ENCODE measurements at places on chromosomes 13 and 19.

- no peak for ATAC-seq
Observed at GRCh38 chr13:99961636-99962035, 9.9 kb downstream of the ZIC5 start.

DNA sequence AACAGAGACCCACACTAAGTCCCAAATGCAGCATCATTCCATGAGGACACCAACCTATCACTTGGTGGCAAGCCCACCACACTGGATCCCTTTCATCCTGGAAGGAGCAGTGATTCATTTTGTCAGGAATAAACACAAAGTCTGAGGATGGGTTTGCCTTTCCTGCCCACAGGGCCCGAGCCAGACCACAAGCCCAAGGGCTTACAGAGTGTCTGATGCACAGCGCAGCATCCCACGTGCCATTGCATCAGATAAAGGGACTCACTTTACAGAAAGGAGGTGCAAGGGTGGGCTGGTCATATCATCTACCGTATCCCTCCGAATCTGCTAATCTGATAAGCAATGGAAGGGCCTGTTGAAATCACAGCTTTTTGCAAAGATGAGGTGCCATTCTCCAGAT, 12.2 kb upstream of the KCTD15 start:
- no peak for ATAC-seq

GRCh38 chr13:65868884-65869283, 1361.3 kb downstream of the PCDH9 start:
- no peak for ATAC-seq

DNA sequence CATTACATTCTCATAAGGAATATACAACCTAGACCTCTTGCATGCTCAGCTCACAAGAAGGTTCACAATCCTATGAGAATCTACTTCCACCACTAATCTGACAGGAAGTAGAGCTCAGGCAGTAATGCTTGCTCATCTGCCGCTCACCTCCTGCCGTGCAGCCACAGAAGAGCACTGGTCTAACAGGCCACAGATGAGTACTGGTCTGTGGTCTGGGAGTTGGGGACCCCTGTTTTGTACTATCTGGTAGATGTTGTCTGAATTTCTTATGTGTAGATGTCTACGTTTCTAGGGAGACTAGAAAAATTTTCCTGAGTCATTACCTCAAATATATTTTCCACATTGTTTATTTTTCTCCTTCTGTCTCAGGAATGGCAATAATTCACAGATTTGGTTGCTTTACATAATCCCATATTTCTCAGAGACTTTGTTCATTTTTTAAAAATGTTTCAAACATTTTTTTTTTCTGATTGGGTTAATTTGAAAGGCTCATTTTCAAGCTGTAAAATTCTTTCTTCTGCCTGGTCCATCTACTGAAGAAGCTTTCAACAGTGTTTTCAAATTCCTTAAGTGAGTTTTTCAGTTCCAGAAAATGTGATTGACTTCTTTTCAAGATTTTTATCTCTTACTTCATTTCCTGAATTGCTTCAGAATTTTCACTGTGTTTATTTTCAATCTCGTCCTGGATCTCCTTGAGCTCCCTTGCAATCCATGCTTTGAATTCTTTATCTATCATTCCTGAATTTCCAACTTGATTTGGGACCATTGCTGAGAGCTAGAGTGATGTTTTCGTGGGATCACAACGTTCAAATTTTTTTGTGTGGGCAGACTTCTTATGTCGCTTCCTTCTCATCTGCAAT, 1322.2 kb downstream of the PCDH9 start:
- no peak for ATAC-seq

- ATAC-seq: no peak
Observed at GRCh38 chr13:59360108-59360507, 803.6 kb downstream of the DIAPH3 start.

GRCh38 chr19:29851769-29852521, 40.2 kb downstream of the CCNE1 start:
- no peak for ATAC-seq

GRCh38 chr13:35743165-35743564, 266.7 kb upstream of the MAB21L1 start:
- no peak for ATAC-seq

DNA sequence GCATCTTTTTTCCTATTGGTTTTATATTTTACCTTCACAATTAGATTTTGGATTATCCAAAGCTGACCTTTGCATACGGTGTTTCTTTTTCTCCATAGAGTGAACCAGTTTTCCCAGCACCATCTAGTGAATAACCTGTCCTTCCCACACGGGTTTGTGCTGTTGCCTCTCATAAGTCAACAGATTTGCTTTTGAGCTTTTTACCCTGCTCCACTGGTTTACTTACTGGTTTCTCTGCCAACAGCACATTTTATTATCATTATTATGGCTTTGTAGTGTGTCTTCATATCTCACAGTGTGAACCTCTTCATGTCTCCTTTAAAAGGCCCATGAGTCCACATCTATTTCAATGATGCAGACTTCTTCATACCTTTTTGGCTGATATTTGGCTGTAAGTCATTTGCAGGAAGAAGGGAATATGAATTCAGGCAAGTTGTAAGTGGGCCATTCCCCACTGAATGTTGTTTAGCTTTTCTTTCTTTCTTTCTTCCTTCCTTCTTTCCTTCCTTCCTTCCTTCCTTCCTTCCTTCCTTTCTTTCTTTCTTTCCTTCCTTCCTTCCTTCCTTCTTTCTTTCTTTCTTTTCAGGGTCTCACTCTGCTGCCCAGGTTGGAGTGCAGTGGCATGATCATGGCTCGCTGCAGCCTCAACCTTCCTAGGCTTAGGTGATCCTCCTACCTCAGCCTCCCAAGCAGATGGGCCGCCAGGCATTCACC, 86.8 kb downstream of the TM9SF2 start:
- no peak for ATAC-seq

GRCh38 chr13:95480791-95481780, 71.4 kb upstream of the CLDN10 start:
- no peak for ATAC-seq

DNA sequence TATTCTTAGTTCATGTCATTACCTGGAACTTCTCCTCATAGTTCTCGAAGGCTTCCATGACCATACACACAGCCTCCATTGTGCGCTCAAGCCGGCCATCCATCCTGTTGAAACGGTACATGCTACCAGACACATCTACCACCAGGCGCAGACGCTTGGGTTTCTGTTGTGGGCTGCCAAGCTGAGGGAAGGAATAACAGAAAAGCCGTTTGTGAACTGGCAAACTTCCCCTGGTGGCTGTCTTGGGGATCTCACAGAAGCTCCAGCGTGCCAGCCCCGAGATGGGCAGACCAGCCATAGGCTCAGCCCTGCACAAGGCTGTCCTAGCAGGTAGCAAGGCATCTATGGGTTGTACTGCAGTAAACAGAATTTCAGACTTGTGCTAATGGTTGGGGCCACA, 130.1 kb downstream of the RGCC start:
- peak; percentile 22 for ATAC-seq

DNA sequence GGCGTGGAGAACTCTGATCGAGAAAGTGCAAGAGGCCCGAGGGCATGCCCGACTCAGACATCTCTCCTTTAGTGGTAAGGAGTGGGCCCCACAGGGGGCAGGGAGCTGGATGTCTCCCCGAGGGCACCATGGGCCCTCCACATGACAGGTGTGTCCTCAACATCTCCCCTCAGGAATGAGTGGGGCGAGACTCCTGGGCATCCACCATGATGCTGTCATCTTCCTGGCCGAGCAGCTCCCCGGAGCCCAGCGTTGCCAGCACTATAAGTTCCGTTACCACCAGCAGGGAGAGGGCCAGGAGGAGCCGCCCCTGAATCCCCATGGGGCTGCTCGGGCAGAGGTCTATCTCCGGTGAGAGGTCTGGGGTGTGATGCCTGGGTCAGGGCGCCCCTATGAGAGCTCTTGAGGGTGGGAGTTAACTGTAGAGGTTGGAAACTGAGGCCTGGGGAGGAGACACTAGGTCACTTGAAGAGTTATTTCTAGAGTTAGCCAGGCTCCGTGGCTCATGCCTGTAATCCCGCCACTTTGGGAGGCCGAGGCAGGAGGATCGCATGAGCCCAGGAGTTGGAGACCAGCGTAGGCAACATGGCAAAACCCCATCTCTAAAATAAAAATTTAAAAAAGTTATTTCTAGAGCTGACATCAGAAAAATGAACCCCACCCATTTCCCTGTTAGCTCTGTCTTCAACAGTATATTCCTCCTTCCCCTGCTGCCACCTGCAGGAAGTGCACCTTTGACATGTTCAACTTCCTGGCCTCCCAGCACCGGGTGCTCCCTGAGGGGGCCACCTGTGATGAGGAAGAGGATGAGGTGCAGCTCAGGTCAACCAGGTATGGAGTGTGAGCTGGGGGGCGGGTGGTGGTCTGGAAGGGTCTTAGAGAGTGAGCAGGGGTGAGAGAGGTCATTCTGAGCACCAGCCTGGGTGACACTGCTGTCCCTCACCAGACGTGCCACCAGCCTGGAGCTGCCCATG, 5.1 kb downstream of the IGFLR1 start:
- ATAC-seq: no peak

- no peak for ATAC-seq
Observed at GRCh38 chr19:10363789-10364281, 16.5 kb downstream of the TYK2 start.

DNA sequence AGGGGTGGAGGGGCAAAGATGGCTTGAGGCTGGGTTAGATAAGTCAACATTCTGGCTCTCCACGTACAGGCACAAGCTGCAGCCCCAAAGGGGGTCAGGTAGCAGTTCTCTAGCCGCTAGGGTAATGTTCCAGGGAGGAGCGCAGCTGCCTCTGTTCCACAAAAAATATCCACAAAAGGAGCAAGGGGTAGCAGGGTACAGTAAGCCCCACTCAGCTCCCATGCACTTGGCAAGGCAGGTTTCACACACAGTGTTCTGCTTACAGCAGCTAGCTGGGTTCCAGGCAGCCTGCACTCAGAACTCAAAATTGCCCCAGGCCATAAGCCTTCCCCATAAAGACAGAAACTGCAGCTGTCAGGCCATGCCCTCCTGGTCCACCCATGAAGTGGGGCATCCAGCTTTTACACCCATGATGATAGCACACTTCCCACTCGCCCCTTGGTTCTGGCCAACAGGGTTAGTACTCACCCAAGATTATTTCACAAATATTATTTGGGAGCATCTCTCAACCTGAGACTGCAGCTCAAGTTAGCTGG, 130.0 kb downstream of the CYSLTR2 start:
- peak; percentile 46 for ATAC-seq

DNA sequence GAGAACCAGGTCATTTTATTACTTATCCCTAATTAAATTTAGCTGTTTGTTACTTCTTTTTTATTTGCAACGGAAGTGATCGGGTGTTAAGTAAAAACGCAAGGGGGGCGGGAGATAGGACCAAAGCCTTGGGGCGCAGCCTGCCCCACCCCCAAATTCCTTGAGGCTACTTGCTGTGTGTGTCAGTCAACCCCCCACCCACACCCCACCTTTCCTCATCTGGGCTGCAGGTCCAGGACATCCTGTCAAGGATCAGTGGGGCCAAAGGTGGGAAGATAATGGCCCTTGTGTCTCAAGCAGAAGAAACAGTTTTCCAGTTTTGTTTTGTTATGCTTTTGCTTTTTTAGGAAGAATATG, 1.2 kb upstream of the FOXO1 start:
- no peak for ATAC-seq

DNA sequence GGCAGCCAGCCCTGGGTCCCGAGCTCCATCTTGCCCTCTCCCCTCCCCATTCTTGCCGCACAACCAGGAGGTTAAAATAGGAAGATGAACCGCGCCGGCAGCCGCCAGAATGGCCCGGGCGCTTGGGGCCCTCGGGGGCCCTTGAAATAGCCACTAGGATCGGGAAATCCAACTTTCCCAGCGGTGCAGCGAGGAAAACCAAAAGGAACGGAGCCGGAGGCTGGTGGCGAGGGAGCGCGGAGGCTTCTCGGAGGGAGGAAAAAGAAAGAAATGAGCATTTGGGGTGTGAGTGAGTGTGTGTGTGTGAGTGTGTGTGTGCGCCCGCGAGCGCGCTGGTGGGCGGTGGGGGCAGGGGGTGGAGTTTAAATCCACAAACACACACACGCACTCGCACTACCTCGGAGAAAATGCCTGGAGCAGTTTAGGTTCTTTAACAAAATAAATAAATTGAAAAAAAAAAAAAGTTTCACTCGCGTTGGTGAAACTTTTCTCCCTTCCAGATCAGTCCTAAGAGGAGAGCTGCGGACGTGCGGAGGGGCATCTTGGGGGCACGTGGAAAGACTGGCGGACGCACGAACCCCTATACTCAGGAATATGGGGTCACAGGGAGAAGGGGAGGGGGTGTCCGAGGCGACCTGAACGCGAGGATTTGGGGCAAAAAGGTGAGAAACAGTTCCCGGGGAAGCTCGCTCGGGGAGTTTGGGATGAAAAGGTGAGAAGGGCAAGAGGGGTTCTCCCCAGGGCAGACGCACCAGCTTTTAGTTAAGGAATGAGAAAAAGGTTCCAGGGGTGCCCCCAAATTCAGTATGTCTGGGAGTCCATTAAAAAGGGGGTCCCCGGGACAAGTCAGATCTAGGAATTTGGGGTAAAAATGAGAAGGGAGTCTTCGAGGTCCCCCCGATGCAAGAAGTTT, 1.3 kb downstream of the RFX2 start:
- peak; percentile 21 for ATAC-seq

DNA sequence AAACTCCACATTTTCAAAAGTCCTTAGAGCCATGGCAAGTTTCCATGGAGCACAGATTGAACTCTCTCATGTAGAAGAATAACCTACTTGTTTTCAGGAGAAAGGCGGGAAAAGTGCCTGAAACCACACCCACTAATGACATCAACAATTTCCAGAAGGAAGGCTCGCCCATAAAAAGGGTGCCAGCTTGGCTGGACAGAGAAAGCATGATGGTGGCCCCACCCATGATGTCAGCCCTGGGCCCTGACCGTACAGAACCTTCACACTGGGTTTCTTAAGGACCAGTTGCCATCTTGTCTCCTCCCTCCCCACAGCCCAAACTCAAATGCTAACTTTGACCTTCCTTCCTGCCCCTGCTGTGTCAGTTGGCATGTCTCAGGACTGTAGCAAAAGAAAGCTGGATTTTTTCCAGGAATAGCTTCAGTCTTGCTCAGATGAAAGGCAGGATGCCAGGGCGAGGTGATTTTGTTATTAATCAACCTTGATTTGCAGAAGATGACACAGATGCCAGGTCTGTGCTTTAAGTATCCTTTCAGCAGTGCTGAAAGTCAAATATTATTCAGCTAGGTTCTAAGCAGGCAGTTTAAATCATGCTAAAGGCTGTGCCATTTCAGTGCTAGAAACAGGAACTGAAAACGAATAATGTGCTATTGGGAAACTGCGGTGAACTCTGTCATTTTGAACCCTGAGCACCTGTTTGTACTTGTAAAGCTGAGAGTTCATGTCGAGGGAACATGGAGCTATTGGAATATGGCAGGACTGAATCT, 89.5 kb upstream of the RFC3 start:
- peak; percentile 46 for ATAC-seq

- ATAC-seq: no peak
Observed at GRCh38 chr13:39034085-39034484, 3.8 kb downstream of the PROSER1 start.

GRCh38 chr13:111210544-111211469, 95.7 kb downstream of the ARHGEF7 start:
- peak; percentile 67 for ATAC-seq

DNA sequence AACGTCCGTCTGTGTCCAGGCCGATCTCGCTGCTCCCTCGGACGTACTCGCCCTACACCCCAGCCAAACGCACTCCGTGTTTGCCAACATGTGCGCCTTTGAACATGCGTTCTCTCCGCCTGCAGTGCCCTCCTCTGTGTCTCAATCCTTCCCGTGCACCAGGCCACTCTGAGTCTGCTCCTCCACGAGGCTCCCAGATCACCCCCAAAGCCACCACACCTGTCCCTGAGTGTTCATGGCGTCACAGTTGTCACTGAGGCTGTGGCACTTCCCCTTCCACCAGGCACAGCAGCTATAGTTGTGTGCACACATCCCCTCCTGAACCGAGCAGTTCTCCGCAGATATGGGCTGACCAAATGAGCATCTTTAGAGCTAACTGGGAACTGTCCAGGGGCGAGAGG, 35.6 kb downstream of the RASA3 start:
- no peak for ATAC-seq

- ATAC-seq: no peak
Observed at GRCh38 chr13:26034018-26034417, 17.8 kb downstream of the SHISA2 start.

Measured in gastroesophageal sphincter (tissue), 4 donors.